ENCODE measurements at places on chromosomes 3 and 15.

GRCh38 chr15:52111517-52112202, 915 bp downstream of the BCL2L10 start:
- no peaks in the 10 kb centered on the region for H3K27me3 ChIP-seq
- H3K36me3 ChIP-seq = no peaks in the 10 kb centered on the region
- no peaks in the 10 kb centered on the region for H3K4me1 ChIP-seq
- H3K4me3 ChIP-seq = peak overlapping the region; percentile 70
- DNase-seq = no peak

DNA sequence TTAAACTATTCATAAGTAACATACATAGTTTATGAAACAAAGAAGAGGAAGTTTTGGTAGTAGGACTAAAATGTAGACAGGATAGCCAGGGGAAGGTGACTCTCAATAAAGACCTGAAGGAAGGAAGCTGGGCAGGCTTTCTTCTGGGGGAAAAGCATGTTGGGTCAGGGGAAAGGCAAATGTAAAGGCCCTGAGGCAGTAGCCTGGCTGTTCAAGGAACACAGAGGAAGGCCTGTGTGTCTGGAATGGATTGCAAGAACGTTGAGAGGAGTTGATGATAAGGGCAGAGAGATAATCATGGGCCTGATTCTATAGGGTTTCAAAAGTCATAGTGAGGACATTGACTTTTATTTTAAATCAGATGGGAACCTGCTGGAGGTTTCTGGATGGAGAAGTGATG, 167.6 kb downstream of the SNRK start:
- H3K4me1 ChIP-seq = no peaks in the 10 kb centered on the region
- no peak overlapping the region for H3K27ac ChIP-seq
- H3K4me3 ChIP-seq = no peak overlapping the region
- no peak for DNase-seq
- no peaks in the 10 kb centered on the region for H3K36me3 ChIP-seq
- no peaks in the 10 kb centered on the region for H3K27me3 ChIP-seq

DNA sequence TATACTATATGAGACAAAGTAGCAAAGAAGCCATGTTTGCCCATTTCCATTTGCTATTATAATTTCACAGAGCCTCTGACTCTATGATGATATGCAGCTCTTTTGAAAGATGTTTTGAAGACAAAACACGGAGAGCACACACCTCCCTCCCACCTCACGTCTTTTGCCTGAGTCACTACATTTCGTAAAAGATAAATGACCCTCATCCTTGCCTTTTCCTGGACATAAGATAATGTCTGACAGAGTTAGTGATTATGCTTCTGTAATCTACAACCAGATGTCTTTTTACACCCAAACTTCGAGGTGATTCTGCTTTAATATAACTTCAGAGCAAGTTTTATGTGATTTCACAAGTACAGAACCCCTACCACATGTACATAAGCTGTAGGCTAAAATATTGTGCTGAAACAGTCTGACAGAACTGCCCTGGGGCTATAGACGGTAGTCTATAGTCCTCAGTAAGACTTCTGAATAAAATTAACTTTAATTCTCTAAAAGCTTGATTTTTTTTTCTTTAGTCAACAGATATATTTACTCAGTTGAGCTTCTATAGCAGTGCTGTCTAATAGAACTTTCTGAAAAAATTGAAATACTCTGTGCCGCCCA, 99.9 kb downstream of the CD200R1L start:
- no peaks in the 10 kb centered on the region for H3K27me3 ChIP-seq
- H3K4me1 ChIP-seq = peaks cover 7% of the 10 kb centered on the region
- H3K4me3 ChIP-seq = no peak overlapping the region

GRCh38 chr15:65583701-65584100, 27.2 kb downstream of the INTS14 start:
- no peaks in the 10 kb centered on the region for H3K27me3 ChIP-seq
- no peak overlapping the region for H3K27ac ChIP-seq
- no peaks in the 10 kb centered on the region for H3K4me1 ChIP-seq
- DNase-seq = no peak
- no peak overlapping the region for H3K4me3 ChIP-seq
- peaks cover 43% of the 10 kb centered on the region for H3K36me3 ChIP-seq

- no peak for DNase-seq
- H3K27ac ChIP-seq = no peak overlapping the region
- H3K4me1 ChIP-seq = no peaks in the 10 kb centered on the region
- H3K36me3 ChIP-seq = no peaks in the 10 kb centered on the region
- no peaks in the 10 kb centered on the region for H3K27me3 ChIP-seq
Measured at GRCh38 chr3:152843955-152844354, 9.0 kb downstream of the P2RY1 start.

DNA sequence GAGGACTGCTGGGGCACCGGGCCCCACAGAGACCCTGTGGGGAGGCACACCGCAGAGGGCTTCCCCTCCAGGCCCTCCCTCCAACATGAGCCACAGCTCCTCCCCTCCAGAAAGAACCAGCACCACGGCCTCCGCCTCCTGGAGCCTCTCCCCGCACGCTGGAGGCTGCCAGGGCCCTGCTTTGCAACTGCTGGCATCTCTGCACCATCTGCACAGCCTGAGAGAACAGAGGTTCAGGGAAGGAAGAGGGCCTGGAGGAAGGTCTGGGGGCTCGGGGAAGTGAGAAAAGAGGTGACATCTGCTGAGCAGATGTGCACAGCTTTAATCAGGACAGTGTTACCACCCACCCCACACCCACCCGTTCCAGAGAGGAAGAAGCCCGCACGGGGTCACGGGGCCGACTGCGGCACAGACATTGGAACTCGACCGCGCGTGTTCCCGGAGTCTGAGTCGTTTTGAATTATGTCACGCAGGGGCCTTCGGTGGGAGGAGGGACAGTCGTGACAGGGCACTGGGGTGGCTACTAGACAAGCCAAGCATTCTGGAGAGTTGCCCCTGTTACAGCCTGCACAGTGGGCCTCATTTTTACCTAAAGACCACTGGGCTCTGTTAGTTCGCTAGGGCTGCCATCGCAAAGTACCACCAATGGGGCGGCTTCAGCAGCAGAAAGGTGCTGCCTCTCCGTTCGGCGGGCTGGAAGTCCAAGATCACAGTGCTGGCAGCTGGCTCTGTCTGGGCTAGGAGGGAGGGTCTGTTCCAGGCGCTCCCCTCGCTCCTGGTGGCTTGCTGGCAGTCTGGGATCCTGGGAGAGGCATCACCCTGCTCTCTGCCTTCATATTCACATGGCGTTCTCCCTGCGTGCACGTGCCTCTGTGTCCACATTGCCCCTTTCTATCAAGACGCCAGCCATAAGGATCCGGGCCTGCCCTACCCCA, 194.8 kb downstream of the XXYLT1 start:
- no peak overlapping the region for H3K4me3 ChIP-seq
- no peaks in the 10 kb centered on the region for H3K36me3 ChIP-seq
- H3K27ac ChIP-seq = no peak overlapping the region
- no peaks in the 10 kb centered on the region for H3K27me3 ChIP-seq
- no peaks in the 10 kb centered on the region for H3K4me1 ChIP-seq
- DNase-seq = no peak

DNA sequence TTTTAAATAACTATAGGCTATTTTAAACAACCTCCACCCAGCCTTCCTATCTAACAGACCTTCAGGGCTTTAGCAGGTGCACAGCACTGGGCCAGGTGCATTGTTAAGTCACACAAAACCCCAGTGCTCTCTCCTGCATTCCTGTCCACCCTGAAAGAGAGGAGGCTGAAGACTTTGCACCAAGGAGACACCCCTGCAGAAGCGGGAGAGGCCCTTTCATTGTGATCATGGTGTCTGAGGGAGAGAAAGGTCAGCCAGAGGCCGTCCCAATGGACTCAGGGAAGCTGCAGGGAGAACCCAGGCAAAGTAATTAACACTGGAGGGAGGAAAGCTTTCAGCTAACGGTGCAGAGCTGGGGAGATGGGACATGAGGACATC, 5.2 kb downstream of the LRIG1 start:
- H3K4me3 ChIP-seq = peak overlapping the region; percentile 41
- DNase-seq = no peak
- peak overlapping the region; percentile 94 for H3K27ac ChIP-seq
- H3K27me3 ChIP-seq = no peaks in the 10 kb centered on the region

DNA sequence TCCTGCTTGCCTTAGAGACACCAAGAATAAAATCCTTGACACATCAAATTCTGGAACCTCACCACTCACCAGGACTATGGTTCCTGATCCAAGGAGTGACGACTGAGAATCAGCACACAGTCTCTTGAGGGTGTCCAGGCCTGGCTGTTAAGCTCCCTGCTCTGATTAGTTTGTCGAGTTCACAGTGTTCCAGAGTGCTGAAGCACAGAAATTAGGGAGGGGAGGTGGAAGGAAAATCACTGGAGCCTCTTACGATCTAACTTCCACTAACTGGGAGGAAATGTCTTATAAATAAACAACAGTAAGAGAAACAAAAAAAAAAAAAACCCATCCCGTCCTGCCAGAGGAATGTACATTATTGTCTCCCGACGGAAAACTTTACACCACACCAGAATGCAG, 330.2 kb downstream of the TIGIT start:
- peaks cover 24% of the 10 kb centered on the region for H3K4me1 ChIP-seq
- H3K27ac ChIP-seq = peak overlapping the region; percentile 97
- DNase-seq = peak; percentile 25
- no peaks in the 10 kb centered on the region for H3K36me3 ChIP-seq

GRCh38 chr3:40242216-40242615, 67.3 kb upstream of the EIF1B start:
- H3K4me1 ChIP-seq = no peaks in the 10 kb centered on the region
- H3K27me3 ChIP-seq = no peaks in the 10 kb centered on the region
- no peak overlapping the region for H3K4me3 ChIP-seq

DNA sequence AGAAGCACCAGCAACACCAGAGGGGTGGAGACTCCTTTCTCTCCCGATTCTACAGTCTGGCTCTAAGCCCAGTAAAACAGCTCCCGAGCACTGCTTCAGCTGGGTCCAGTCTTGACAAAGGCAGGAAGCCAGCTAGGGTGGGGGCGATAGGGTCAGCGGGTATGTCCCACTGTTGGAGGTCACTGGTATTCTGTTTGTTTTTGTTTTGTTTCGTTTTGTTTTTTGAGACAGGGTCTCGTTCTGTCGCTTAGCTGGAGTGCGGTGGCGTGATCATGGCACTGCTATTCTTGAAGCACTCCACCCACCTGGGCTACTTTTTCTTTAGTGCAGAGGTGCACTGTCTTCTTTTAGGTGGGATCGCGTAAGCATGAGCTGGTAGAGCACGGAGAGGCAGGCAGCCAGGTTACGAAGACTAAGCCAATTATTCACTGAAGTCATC, 16.3 kb downstream of the GCSAM start:
- no peak overlapping the region for H3K4me3 ChIP-seq
- no peaks in the 10 kb centered on the region for H3K4me1 ChIP-seq
- no peaks in the 10 kb centered on the region for H3K36me3 ChIP-seq
- DNase-seq = no peak
- H3K27me3 ChIP-seq = no peaks in the 10 kb centered on the region

- H3K4me1 ChIP-seq = no peaks in the 10 kb centered on the region
- no peak overlapping the region for H3K4me3 ChIP-seq
- no peaks in the 10 kb centered on the region for H3K36me3 ChIP-seq
- DNase-seq = no peak
Measured at GRCh38 chr3:35929158-35929557, 289.8 kb downstream of the ARPP21 start.

All from thoracic aorta (tissue), 2 donors.